HS-5 (cell line): ENCODE measurements at places on chromosomes 1 and 21.

DNA sequence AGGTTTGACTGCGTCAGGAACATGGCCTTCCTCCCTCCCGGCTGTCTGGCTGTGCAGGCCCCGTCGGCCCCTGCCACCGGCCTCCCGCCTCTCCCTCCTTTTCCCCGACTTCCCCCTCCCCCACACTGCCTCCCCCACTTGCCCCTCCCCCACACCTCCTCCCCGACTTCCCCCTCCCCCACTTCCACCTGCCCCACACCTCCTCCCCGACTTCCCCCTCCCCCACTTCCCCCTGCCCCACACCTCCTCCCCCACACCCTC is 52.6 kb downstream of the SLC19A1 start:
- no peak for DNase-seq

DNA sequence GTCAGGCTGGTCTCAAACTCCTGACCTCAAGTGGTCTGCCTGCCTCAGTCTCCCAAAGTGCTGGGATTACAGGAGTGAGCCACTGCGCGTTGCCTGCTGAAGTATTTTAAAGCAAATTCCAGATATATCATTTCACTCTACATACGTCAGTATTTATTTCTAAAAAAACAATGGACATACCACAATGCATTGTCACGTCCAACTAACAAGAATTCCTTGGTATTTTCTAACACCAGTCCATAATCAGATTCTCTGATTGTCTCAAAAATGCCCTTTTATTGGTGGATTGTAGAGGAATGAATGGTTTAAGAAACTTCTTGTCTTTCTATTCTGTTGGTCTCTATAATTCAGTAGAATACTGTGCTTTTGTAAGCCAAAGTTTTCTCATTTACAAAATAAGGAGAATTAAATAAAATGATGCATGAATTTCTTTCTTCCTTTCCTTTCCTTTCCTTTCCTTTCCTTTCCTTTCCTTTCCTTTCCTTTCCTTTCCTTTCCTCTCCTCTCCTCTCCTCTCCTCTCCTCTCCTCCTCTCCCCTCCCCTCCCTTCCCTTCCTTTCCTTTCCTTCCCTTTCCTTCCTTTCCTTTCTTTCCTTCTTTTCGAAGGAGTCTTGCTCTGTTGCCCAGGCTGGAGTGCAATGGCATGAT is 55.8 kb downstream of the VPS13D start:
- DNase-seq: no peak

DNA sequence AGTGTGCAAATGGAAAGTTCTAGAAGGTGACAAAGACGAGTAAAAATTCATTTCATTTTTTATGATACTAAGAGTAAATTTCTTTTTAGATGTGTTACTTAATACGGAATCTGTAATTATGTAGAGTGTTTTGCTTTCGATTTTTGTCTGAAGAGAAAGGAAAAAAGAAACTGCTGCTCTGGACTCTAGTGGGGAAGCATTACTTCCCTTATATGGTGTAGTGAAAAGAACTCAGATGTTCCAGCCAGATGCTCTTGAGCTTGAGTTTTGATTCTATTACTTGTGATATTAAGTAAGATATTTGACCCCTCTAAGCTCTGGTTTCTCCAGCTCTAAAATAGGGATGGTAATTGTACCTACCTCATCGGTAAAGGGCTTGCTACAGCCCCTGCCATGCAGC is 12.2 kb upstream of the GPR161 start:
- no peak for DNase-seq

DNA sequence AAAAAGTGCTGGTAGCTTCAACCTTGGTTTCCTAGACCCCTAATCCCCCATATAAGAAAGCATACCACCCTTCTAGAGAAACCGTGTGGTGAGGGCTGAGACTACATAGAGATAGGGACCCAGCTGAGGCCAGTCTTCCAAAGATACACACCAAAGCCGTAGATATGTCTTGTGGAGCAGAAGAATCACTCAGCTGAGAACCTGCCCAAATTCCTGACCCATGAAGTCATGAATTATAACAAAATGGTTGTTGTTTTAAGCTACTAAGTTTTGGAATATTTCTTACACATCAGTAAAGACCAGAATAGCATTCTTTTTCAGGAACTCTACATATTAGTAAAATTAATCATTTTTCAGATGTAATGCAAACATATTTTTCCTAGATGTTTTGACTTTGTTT is 3.3 kb upstream of the SNRPE start:
- peak; percentile 82 for DNase-seq

GRCh38 chr1:67052741-67053534 is 1.0 kb downstream of the SLC35D1 start:
- DNase-seq: peak; percentile 22

GRCh38 chr21:32599526-32599925 is 12.7 kb downstream of the CFAP298 start:
- DNase-seq: no peak
